ENCODE measurements at places on chromosomes 11 and 22. TPM values are rescaled to one million over a fixed set of nuclear protein-coding genes. Genes with fewer than 3 reads are reported as not detected.

DNA sequence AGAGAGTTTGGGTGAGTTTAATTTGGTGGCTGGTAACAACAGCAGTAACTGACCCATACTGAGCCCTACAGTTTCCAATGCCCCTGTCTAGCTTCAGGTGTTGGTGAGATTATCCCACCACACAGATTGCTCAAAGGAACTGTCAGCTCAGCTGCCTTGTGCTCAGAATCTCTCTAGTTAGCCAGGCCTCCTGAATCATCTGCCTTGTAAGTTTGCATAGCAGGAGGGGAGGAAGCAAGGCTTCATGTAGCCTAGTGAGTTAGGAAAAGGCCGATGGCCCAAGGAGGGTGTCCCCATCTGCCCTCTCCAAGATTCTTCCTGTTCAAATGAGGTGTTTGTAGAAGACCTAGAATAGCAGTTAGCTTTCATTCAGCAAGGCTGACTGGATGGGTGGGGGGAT is 74.3 kb downstream of the MICAL2 start:
- H3K4me3 ChIP-seq: no peak overlapping the region
- H3K27me3 ChIP-seq: peaks cover 2% of the 10 kb centered on the region
- H3K27ac ChIP-seq: no peak overlapping the region

Gene RIBC2
- total RNA-seq: 0.71 TPM

Gene ANKK1
- total RNA-seq: not detected

DNA sequence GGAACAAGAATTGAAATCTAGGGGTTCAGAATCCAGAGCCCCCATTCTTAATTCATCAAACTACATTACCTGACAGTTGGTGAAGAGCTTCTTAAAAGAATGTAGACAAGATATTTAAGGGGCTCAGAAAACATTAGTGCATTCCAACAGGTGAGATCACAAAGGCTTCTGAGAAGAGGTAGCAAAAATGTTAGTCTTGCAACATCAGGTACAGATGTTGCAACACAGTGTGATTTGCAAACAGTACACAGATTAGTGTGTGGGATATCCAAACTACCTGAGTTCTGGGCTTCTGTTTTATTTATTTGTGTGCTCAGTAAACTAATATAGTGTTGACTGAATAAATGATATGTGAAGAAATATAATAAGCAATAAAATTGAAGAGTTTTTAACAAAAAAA is 11.8 kb downstream of the CASP4 start:
- DNase-seq: no peak
- H3K4me1 ChIP-seq: no peaks in the 10 kb centered on the region
- no peaks in the 10 kb centered on the region for H3K27me3 ChIP-seq
- no peak overlapping the region for H3K4me3 ChIP-seq

Gene NECTIN1
- 26.0 TPM for total RNA-seq

DNA sequence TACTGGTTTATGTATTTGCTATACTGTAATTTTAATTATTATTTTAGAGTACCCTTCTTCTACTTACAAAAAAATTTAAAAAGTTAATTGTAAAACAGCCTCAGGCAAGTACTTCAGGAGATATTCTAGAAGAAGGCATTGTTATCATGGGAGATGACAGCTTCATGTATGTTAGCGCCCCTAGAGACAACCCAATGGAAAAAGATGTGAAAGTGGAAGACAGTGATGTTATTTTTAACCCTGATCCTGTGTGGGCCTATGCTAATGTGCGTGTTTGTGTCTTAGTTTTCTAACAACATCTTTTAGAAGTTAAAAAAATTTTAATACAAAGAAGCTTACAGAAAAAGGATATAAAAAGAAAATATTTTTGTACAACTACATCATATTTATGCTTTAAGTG is 205.0 kb downstream of the FAM76B start:
- no peak for DNase-seq
- H3K36me3 ChIP-seq: no peaks in the 10 kb centered on the region
- no peaks in the 10 kb centered on the region for H3K4me1 ChIP-seq
- no peaks in the 10 kb centered on the region for H3K27me3 ChIP-seq
- no peak overlapping the region for H3K4me3 ChIP-seq
- no peak overlapping the region for H3K27ac ChIP-seq

Gene SMTNL1
- not detected for total RNA-seq

- H3K4me1 ChIP-seq: peaks cover 17% of the 10 kb centered on the region
- no peak overlapping the region for H3K27ac ChIP-seq
- DNase-seq: no peak
- H3K36me3 ChIP-seq: no peaks in the 10 kb centered on the region
- H3K4me3 ChIP-seq: no peak overlapping the region
These were observed 77.6 kb downstream of the TENM4 start for GRCh38 chr11:79363256-79363655.

DNA sequence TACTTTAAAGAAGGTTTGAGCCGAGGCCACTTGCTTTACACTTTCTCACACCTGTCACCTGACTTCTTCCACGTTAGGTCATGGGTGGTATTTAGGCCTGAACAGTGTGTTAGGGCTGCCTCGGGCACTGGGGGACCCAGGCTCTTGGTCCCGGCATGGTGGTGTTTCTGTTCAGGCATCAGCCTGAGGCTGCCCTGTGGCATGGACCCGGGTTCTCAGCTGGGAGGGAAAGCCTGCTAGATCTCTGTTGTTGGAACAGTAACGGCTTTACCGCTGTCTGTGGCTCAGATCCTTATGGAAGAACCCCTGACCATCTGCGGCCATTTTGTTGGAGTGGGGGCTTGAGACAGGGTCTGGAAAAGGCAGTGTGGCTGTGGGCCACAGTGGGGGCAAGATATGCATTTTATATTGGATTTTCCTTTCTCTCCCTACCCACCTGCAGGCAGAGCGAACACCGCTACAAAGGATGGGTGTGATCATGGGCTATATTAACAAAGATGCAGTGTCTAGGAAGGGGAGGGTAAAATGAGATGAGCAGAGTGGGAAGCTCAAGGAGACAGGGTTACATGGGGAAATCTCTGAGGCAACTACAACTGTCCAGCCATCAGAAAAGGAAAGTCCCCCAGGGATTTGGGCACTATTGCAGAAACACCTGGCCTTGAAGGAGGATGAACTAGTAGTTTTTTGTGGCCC is 1.6 kb upstream of the KCNJ11 start:
- no peak overlapping the region for H3K27ac ChIP-seq
- no peak for DNase-seq
- peak overlapping the region; percentile 58 for H3K4me3 ChIP-seq
- H3K36me3 ChIP-seq: no peaks in the 10 kb centered on the region

DNA sequence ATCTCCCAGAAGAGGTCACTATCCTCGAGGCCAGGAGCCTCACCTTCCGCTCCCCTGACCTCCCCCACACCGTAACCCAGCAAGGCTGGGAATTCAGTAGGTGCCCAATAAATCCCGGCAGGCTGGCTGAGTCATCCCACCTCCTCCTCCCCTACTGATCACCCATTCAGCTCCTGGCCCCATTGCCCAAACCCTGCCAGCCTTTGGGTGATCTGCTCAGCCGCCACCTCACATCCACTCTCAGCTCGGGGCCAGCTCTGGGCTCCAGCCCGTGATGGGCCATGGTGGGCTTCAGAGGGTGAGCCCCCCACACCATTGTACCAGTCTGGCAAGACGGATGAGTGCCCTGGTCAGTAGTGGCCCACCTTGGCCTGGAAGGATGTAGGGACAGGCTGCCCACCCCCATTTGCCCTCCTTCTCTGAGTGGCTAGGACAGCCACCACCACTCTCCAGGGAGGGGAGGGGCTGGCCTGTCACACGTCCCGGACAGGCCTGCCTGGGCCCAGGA is 8.2 kb downstream of the TRPM5 start:
- no peak overlapping the region for H3K4me3 ChIP-seq
- no peak overlapping the region for H3K27ac ChIP-seq
- no peaks in the 10 kb centered on the region for H3K4me1 ChIP-seq
- H3K27me3 ChIP-seq: peaks cover 20% of the 10 kb centered on the region
- no peaks in the 10 kb centered on the region for H3K36me3 ChIP-seq

Gene SCN4B
- total RNA-seq: 2.9 TPM

DNA sequence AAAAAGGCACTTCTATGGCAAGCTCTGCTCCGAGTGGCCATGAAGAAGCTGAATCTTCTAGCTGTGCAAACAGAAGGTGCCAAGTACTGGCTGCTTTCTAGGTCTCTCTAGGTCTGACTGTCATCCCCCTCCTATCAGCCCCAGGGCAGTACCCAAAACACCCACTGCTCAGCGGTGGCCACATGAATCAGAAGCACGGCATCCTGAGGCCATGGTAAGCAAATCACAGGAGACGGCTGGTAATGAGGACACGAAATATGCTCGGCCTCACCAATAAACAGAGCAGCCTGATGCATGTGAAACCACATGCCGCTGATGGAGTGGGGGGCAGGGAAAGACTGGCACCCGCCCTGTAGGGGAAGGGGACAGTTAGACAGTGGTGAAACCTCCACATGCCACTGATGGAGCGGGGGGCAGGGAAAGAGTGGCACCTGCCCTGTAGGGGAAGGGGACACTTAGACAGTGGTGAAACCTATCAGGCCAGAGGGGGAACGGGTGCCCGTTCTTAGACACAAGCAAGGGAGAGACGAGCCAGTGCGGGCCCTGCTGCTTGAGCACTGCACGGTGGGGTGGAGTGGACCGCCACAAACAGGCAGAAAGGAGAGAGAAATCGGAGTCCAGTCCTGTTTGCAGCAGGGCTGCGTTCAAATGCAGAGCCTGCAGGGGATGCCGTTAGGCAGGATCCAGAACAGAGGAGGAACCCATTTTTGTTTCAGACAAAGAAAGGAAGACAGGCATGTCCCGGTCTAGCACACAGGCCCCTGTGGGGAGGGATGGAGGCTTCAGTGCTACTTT is 29.9 kb upstream of the MOB2 start:
- no peak overlapping the region for H3K4me3 ChIP-seq
- H3K27ac ChIP-seq: no peak overlapping the region
- DNase-seq: no peak

GRCh38 chr11:4544891-4545290 is at the start of gene OR52M1:
Gene OR52M1, plus strand, starts transcription at chr11:4545191. Its CDS starts 0 bp downstream, at chr11:4545191.
- H3K4me3 ChIP-seq: no peak within 1 kb of the TSS
- no peaks in the 10 kb centered on the region for H3K27me3 ChIP-seq
- no peaks in the 10 kb centered on the region for H3K36me3 ChIP-seq
